GM23338 (cell line): ENCODE measurements at places on chromosomes 2 and 18. TPM values are rescaled to one million over a fixed set of nuclear protein-coding genes. Genes with fewer than 3 reads are reported as not detected.

DNA sequence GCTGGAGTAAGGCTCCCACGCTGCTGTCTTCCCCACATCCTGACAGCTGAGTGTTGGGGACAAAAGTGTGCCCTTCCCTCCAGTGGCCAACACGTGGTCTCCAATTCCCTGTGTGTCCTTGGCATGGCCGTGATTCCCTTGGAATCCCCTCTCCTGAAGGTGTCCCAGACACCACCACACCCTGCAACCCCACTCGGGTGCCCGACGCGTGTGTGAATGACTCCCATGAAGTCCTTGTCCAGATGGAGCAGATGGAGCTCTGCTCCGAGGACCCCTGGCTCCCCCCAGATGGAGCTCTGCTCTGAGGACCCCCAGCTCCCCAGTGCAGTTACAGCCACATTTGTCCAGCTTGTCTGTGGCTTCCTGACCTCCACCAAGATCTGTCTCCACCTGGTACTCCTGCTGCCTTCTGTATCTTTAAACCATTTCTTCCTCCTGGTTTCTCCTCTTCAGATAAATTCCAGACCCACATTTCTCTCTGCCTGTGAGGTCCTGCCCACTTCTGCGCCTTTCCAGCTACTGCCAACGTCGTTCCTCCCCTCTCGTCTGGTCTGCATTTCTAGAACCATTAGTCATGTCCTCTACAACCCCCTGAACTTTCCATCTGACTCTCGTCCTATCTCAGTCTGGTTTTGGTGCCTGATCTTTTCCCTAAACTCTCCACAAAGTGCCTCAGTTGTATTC lies 86.8 kb upstream of the PXDN start:
- no peaks in the 10 kb centered on the region for H3K4me1 ChIP-seq
- no peak for DNase-seq
- H3K4me3 ChIP-seq: no peak overlapping the region
- no peaks in the 10 kb centered on the region for H3K27me3 ChIP-seq
- no peak overlapping the region for H3K27ac ChIP-seq

DNA sequence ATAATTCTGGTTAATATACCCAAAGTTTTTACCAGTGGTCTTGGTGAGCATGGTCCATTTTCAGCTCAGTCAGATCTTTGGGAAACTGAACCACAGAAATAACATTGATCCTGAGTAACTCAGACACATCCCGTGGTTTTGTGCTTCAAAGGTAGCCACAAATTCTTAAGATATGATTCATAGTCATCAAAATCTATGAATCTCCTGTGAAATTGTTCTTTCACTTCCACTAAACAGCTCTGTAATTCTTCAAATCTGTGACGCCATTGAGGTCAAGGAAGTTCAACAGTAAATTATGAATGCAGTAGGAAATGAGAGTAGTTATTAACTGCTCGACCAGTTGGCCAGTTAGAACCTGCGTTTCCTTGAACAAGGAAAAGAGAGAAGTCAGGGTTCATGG lies 147.3 kb downstream of the IRS1 start:
- H3K36me3 ChIP-seq: no peaks in the 10 kb centered on the region
- no peaks in the 10 kb centered on the region for H3K27me3 ChIP-seq
- no peak overlapping the region for H3K4me3 ChIP-seq
- DNase-seq: no peak
- no peak overlapping the region for H3K27ac ChIP-seq
- no peaks in the 10 kb centered on the region; the same call in 1 of the 2 replicates for H3K4me1 ChIP-seq

- H3K4me1 ChIP-seq: no peaks in the 10 kb centered on the region
- H3K27ac ChIP-seq: peak overlapping the region; percentile 5; the same call in 1 of the 2 replicates
- H3K27me3 ChIP-seq: no peaks in the 10 kb centered on the region
These were observed 259.7 kb downstream of the LPIN1 start for GRCh38 chr2:12005886-12006681.

GRCh38 chr2:100676346-100676745 lies 113.6 kb downstream of the PDCL3 start:
- H3K4me1 ChIP-seq: no peaks in the 10 kb centered on the region
- no peak for DNase-seq
- H3K36me3 ChIP-seq: no peaks in the 10 kb centered on the region
- no peaks in the 10 kb centered on the region for H3K27me3 ChIP-seq
- H3K4me3 ChIP-seq: no peak overlapping the region
- no peak overlapping the region for H3K27ac ChIP-seq

GRCh38 chr2:159456500-159457426 lies 159.6 kb downstream of the BAZ2B start:
- H3K36me3 ChIP-seq: no peaks in the 10 kb centered on the region
- H3K27me3 ChIP-seq: no peaks in the 10 kb centered on the region
- H3K4me1 ChIP-seq: no peaks in the 10 kb centered on the region
- H3K4me3 ChIP-seq: no peak overlapping the region

DNA sequence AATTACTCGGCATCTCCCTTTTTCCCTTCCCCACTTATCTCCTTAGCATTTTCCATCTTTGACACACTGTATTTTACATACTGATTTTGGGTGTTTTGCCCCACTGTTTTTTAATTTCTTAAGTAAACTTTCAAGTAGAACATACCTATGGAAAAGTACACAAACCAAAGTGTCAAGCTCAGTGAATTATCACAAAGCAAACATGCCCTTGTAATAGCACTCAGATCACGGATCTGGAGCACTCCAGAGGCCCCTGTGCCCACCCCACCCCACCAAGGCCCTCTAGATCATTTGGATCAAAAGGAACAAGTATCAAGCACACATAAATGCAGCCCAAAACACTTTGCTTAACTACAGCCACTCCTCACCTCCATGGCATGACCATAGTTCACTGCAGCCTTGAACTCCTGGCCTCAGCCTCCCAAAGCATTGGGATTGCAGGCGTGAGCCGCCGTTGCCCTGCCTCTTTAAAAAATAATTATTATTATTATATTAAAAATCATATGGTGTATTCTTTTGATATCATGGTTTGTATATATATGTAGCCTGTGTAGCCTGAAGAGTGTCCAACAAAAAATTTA lies 38.1 kb downstream of the FER1L5 start:
- no peaks in the 10 kb centered on the region for H3K4me1 ChIP-seq
- no peak overlapping the region for H3K4me3 ChIP-seq
- no peaks in the 10 kb centered on the region for H3K27me3 ChIP-seq
- no peak for DNase-seq
- H3K36me3 ChIP-seq: no peaks in the 10 kb centered on the region
- no peak overlapping the region for H3K27ac ChIP-seq

- H3K27ac ChIP-seq: no peak overlapping the region
- no peak for DNase-seq
- no peaks in the 10 kb centered on the region for H3K4me1 ChIP-seq
- no peaks in the 10 kb centered on the region for H3K27me3 ChIP-seq
- H3K36me3 ChIP-seq: 0 out of 2 replicates have a peak, but pooled peaks cover 7% of the 10 kb centered on the region
These were observed 151.8 kb upstream of the MMADHC start for GRCh38 chr2:149739171-149739882.

- no peak overlapping the region for H3K27ac ChIP-seq
- no peaks in the 10 kb centered on the region for H3K27me3 ChIP-seq
- no peak overlapping the region for H3K4me3 ChIP-seq
- H3K4me1 ChIP-seq: peaks cover 17% of the 10 kb centered on the region
These were observed 3.5 kb downstream of the CAPN10 start for GRCh38 chr2:240589850-240590525.

- H3K36me3 ChIP-seq: no peaks in the 10 kb centered on the region
- H3K4me3 ChIP-seq: no peak overlapping the region
- no peaks in the 10 kb centered on the region for H3K4me1 ChIP-seq
- no peak overlapping the region for H3K27ac ChIP-seq
- H3K27me3 ChIP-seq: no peaks in the 10 kb centered on the region
These were observed 243.7 kb downstream of the TDRD15 start for GRCh38 chr2:21367421-21367820.

GRCh38 chr18:31241900-31242409 lies 76.0 kb upstream of the DSG1 start:
- no peaks in the 10 kb centered on the region for H3K36me3 ChIP-seq
- no peak overlapping the region for H3K27ac ChIP-seq
- no peak overlapping the region for H3K4me3 ChIP-seq
- peaks cover 22% of the 10 kb centered on the region for H3K4me1 ChIP-seq

DNA sequence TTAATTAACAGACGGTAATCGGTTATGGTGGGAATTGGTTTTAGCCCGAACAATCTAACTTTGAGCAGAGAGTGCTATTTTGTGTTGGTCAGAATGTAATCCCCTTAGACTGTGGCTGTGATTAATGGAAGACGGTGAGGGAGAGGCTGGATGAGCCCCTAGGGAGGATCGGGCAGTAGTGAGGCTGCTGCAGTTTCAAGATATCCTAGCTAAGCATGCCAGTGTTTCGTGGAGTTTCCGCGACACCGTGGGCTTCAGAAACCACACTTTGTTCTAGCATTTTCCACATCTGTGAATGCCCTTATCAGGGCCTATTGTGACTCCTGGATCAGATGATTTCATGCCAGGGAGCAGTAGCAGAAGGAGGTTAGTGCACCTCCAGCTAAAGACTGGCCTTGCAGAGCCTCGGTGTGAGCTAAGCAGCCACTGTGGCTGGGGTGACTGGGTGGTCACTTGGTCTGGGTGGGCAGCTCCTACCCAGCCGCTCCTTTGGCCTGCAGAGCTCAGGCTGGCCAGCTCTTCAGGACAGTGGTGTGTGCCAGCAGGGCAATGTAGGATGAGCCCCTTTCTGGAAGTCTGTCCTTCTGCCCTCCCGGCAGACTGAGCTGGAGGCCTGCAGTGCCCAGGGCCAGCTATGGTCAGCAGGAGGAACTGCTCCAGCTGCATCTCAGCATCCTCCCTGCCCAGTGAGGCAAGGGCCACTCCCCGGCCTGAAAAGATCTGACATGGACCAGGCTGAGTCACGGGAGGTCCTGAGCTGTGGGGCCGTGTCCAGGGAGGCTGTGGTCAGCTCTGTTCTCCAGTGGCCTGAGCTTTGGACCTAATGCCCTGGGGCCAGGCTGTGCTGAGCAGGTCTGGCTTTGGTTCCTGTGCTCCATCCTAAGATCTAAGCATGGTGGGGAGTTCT lies 142.6 kb upstream of the GPC1 start:
- H3K4me1 ChIP-seq: peaks cover 9% of the 10 kb centered on the region; the same call in 1 of the 2 replicates
- no peaks in the 10 kb centered on the region for H3K27me3 ChIP-seq
- H3K4me3 ChIP-seq: no peak overlapping the region
- H3K36me3 ChIP-seq: no peaks in the 10 kb centered on the region
- no peak for DNase-seq
- H3K27ac ChIP-seq: no peak overlapping the region

GRCh38 chr2:204743393-204743960 lies 198.2 kb downstream of the PARD3B start:
- no peak overlapping the region for H3K27ac ChIP-seq
- H3K36me3 ChIP-seq: no peaks in the 10 kb centered on the region
- H3K27me3 ChIP-seq: no peaks in the 10 kb centered on the region
- no peak for DNase-seq

- H3K4me3 ChIP-seq: peak overlapping the region; percentile 93
- DNase-seq: no peak
- no peaks in the 10 kb centered on the region for H3K36me3 ChIP-seq
- H3K27ac ChIP-seq: no peak overlapping the region
- H3K4me1 ChIP-seq: peaks cover 22% of the 10 kb centered on the region
These were observed 1.5 kb downstream of the LOXL3 start for GRCh38 chr2:74551942-74552913.

- peaks cover 30% of the 10 kb centered on the region for H3K27me3 ChIP-seq
- DNase-seq: no peak
- H3K27ac ChIP-seq: no peak overlapping the region
- H3K4me3 ChIP-seq: no peak overlapping the region
- H3K36me3 ChIP-seq: no peaks in the 10 kb centered on the region
These were observed 63.2 kb downstream of the ZEB2 start for GRCh38 chr2:144456680-144457079.

- no peaks in the 10 kb centered on the region for H3K36me3 ChIP-seq
- DNase-seq: peak; percentile 83
- no peaks in the 10 kb centered on the region for H3K4me1 ChIP-seq
- H3K27ac ChIP-seq: no peak overlapping the region
These were observed 103.4 kb downstream of the SEPTIN10 start for GRCh38 chr2:109510136-109511028.

- H3K27ac ChIP-seq: no peak overlapping the region
- no peaks in the 10 kb centered on the region; the same call in 1 of the 2 replicates for H3K36me3 ChIP-seq
- H3K4me3 ChIP-seq: no peak overlapping the region
- H3K27me3 ChIP-seq: no peaks in the 10 kb centered on the region
These were observed 62.7 kb upstream of the ARL4C start for GRCh38 chr2:234559609-234560008.

GRCh38 chr2:48713647-48714046 lies 41.9 kb downstream of the LHCGR start:
- H3K4me3 ChIP-seq: no peak overlapping the region
- H3K36me3 ChIP-seq: no peaks in the 10 kb centered on the region
- H3K27me3 ChIP-seq: no peaks in the 10 kb centered on the region

DNA sequence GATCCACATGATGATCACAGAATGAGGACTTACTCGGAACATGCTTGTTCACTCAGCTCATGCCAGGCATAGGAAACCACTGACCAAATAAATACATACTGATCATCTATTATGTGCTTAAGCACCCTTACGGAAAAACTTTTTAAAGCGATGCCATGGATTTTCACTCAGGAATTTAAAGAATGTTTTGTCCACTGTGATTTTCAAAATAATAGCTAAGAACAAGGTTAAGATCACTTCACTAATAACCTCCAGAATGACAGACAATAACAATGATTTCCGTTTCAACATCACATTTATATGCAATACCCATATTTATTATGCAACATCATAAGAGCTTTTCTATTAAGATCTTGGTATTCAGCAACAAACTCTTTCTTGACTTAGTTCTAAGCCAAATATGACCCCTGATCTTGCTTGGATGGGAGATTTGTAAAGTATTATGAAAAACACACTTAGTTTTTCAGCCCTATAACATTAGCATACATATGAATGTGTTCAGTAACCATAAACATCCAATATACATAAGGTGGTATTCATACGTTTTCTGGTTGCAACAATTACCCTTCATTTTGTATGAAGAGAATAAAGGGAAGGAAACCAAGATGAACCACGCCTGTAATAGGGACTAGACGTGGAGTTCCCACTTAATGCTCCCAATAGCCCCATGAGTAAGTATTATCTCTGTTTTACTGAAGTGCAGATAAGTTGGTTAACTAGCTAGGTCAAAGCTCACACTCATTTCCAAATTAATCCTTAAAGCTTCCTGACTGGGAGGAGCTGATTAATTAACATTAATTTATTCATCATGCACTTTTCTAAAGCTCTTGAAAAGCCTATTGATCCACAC lies 1.9 kb downstream of the CD302 start:
- peak overlapping the region; percentile 87; the same call in 1 of the 2 replicates for H3K4me3 ChIP-seq
- peaks cover 10% of the 10 kb centered on the region for H3K4me1 ChIP-seq
- peaks cover 40% of the 10 kb centered on the region for H3K27me3 ChIP-seq
- H3K27ac ChIP-seq: no peak overlapping the region

GRCh38 chr2:200003444-200003843 lies 48.1 kb downstream of the MAIP1 start:
- no peak overlapping the region for H3K4me3 ChIP-seq
- peak overlapping the region; percentile 46; the same call in 1 of the 2 replicates for H3K27ac ChIP-seq
- H3K27me3 ChIP-seq: no peaks in the 10 kb centered on the region
- no peaks in the 10 kb centered on the region for H3K36me3 ChIP-seq
- H3K4me1 ChIP-seq: peaks cover 27% of the 10 kb centered on the region

The CKAP2L gene
- 15.1 and 16.2 TPM in 2 replicates for total RNA-seq

The COLEC12 gene
- 3.2 and 4.0 TPM in 2 replicates for total RNA-seq

The MTERF4 gene
- 58.0 and 63.6 TPM in 2 replicates for total RNA-seq

The ANKRD30B gene
- total RNA-seq: not detected in 2 replicates

The MAP3K19 gene
- not detected in 2 replicates for total RNA-seq

The TBR1 gene
- total RNA-seq: not detected in 2 replicates

The ITGB6 gene
- total RNA-seq: not detected in 2 replicates

The RESP18 gene
- not detected in 2 replicates for total RNA-seq

The CHRND gene
- 0.10 TPM in 1 of 2 replicates, not detected in the other for total RNA-seq
